ENCODE measurements at places on chromosomes 2 and 18. TPM values are rescaled to one million over a fixed set of nuclear protein-coding genes. Genes with fewer than 3 reads are reported as not detected.

Gene KLHL30
- 0.05 TPM for total RNA-seq

Gene EGR4
- 0.05 TPM for total RNA-seq

- H3K4me1 ChIP-seq, result no peaks in the 10 kb centered on the region
- no peak overlapping the region for H3K4me3 ChIP-seq
- no peak overlapping the region for H3K27ac ChIP-seq
- no peaks in the 10 kb centered on the region for H3K36me3 ChIP-seq
- no peaks in the 10 kb centered on the region for H3K27me3 ChIP-seq
Observed at GRCh38 chr2:223315813-223316212, 263.8 kb downstream of the KCNE4 start.

DNA sequence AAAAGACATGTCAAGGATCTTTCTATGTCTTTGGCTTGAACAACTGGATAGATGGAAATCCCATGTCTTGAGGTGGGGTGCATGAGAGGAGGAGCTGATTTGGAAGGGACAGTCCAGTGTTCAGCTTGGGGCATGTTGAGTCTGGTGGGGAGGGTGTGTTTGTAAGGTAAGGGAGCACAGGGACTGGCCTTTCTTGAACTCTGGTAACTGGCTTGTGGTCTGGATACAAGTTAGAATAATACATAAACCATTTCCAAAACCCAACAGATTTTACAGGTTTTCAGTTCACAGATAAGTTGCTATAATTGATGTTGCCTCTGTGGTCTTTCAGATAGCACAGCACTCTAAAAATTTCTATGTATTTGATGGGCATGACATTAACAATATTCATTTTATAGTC is 24.2 kb downstream of the RHBDD1 start:
- no peak overlapping the region for H3K27ac ChIP-seq
- H3K27me3 ChIP-seq, result no peaks in the 10 kb centered on the region
- no peak for DNase-seq
- no peak overlapping the region for H3K4me3 ChIP-seq
- H3K36me3 ChIP-seq, result peaks cover 7% of the 10 kb centered on the region
- peaks cover 12% of the 10 kb centered on the region for H3K4me1 ChIP-seq

GRCh38 chr2:137178951-137179377 is 413.6 kb downstream of the THSD7B start:
- H3K27me3 ChIP-seq, result no peaks in the 10 kb centered on the region
- no peak overlapping the region for H3K27ac ChIP-seq
- no peak overlapping the region for H3K4me3 ChIP-seq

DNA sequence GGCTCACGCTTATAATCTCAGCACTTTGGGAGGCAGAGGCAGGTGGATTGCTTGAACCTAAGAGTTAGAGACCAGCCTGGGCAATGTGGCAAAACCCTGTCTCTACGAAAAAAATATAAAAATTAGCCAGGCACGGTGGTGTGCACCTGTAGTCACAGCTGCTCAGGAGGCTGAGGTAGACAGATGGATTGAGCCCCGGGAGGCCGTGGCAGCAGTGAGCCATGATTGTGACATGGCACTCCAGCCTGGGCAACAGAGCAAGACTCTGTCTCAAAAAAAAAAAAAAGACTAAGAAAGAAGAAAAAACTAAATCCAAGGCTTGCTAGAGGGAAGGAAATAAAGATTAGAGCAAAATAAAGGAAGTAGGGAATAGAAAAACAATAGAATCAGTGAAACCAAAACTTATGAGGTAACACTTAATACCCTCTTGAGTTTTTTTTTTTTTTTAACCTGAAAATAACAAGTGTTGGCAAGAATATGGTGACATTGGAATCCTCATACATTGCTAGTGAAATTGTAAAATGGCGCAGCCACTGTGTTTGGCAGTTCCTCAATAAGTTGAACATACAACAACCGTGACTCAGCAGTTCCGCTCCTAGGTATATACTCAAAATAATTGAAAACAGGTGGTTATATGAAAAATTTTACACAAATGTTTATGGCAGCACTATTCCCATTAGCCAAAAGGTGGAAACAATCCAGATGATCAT is 85.2 kb downstream of the EML4 start:
- no peaks in the 10 kb centered on the region for H3K27me3 ChIP-seq
- no peak overlapping the region for H3K4me3 ChIP-seq
- H3K4me1 ChIP-seq, result no peaks in the 10 kb centered on the region
- H3K36me3 ChIP-seq, result peaks cover 9% of the 10 kb centered on the region
- no peak overlapping the region for H3K27ac ChIP-seq

DNA sequence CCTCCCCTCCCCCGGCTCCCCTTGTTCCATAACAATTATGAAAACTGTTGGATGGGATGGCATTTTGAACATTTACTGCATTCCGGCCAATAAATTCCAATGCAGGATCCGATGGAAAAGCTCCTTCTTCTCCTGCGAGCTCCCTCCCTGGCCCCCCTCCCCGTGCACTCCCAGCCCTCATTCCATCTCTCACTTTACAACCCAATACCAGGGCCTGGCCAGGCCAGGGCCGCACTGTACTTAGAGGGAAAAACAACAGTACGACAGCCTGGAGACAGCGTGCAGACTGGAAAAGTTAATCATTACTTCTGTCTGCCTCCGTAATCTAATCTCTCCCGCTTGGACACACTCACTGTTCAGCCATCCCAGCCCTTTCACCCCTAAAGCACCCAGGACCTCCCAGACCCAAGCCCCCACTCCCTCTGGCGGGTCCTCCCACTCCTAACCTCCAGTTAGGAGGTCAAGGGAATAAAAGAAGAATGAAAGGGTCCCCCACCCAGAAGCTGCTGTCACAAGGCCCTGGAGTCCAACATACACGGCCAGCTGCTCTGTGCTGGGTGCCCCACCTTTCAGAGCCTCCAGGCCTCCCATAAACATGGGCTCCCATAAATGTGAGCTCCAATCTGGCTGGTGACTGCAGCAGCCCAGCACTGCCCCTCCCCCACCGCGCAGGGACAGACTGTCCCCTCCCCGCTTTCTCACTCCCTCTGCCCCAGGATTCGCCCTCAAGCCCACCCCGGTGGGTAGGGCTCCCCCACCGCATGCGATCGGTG is 20.6 kb downstream of the SMAD7 start:
- H3K4me1 ChIP-seq, result peaks cover 66% of the 10 kb centered on the region
- H3K4me3 ChIP-seq, result no peak overlapping the region
- no peak overlapping the region for H3K27ac ChIP-seq

DNA sequence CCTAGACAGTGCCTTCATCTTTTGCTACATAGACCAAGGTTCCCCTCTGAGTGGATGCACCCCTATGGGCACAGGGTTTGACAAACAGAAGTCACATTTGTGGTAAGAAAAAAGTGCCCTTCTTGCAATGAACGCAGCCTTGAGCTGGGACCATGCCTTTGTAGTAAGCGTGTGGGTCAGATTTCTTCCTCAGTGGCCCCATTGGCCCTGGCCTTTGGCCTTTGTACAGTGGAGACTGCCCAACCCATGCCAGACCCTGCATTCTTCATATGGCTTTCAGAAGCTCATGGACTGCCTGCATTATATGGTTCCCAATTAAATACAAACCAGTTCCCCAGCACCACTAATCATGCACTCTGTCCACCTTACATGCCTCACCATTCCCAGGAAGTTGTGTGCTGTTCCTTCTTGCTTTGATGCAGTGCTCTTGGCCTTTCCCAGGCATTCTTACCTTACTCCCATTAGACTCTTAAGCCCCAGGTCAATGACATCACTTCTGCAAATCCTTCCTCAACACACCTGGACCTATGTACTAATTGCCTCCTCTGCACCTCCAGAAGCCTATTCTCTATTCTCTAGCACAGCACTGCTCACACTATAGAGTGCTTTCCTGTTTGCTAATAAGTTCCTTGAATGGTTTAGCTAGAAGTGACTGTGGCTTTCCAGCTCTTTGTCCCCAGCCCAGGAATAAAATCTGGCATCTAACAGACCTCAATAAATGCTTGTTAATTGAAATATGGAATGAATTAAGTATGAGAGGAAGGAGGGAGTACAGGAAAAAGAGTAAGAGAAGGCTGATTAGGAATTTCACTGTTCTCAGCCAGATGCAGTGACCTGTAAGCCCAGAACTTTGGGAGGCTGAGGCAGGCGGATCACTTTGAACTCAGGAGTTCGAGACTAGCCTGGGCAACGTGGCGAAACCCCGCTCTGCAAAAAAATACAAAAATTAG is 60.2 kb downstream of the TMEM247 start:
- no peak overlapping the region for H3K27ac ChIP-seq
- H3K27me3 ChIP-seq, result no peaks in the 10 kb centered on the region
- H3K4me3 ChIP-seq, result no peak overlapping the region

DNA sequence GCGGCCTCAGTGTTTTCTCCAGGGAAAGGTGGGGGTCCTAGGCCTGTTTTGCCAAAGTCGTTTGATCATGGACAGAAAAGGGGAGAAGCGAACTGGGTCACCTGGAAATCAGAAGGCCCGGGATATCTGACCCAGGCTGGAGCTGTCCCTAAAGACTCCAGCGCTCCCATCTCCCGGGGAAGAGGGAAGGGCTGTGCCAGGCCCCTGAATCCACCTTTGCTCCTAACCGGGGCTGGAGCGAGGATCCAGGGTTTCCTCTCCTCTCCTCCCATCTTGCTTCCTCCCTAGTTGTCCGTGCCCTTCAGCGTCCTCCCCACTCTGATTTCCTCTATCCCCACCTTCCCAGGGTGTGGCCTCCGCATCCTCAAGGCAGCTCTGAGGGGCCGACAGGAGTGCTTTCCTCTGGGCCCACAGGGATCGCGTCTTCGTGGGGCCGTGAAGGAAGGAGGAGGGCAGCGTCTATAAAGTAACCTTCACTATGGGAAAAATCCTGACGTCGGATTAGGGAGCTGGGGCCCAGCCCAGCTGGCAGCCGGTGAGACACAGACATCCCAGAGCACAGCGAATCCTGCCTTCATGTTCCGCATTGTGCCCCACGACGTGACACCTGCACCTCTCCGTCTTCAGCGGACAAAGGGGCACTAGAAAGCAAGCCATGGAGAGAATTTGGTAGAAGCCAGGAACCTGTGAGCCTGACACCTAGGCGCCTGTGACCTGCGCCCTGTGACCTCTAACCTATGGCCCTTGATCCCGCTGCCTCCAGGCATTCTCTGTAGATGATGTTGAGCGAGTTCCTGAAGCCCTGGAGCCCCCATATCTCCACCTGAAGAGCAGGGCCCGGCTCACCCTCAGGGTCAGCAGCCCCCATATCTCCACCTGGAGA is 212.7 kb upstream of the SALL3 start:
- no peak for DNase-seq
- no peak overlapping the region for H3K27ac ChIP-seq
- no peaks in the 10 kb centered on the region for H3K36me3 ChIP-seq
- H3K4me1 ChIP-seq, result no peaks in the 10 kb centered on the region
- no peak overlapping the region for H3K4me3 ChIP-seq

- no peaks in the 10 kb centered on the region for H3K27me3 ChIP-seq
- no peak for DNase-seq
- no peaks in the 10 kb centered on the region for H3K4me1 ChIP-seq
- H3K4me3 ChIP-seq, result no peak overlapping the region
- no peaks in the 10 kb centered on the region for H3K36me3 ChIP-seq
Observed at GRCh38 chr2:54772531-54772930, 49.1 kb downstream of the EML6 start.

DNA sequence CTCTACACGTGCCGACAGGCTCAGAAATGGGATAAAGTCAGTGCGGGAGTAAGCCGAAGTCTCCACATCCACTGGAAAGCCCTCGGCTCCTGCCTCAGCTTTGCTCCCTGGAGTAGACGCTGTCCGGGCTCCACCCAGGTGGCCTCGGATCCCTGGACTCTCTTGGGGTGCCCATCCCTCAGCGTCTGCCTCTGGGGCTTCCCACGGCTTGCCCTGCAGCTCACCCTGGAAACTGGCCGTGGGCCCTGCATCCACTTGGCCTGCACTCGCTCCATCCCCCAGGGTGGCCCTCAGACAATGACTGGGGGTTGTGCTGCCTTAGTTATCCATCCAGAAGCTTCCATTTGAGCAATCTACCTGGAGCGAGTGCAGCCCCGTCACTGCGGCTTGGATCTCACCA is 36.2 kb upstream of the TAF1B start:
- no peak for DNase-seq
- no peaks in the 10 kb centered on the region for H3K36me3 ChIP-seq
- no peak overlapping the region for H3K4me3 ChIP-seq
- H3K4me1 ChIP-seq, result peaks cover 2% of the 10 kb centered on the region
- H3K27ac ChIP-seq, result no peak overlapping the region
- H3K27me3 ChIP-seq, result no peaks in the 10 kb centered on the region

Gene UGT1A10
- 0.09 TPM for total RNA-seq

GRCh38 chr2:131035112-131035825 is 58.0 kb downstream of the FAM168B start:
- no peak for DNase-seq
- peaks cover 89% of the 10 kb centered on the region for H3K27me3 ChIP-seq
- H3K4me1 ChIP-seq, result peaks cover 19% of the 10 kb centered on the region
- peak overlapping the region; percentile 42 for H3K4me3 ChIP-seq
- H3K36me3 ChIP-seq, result no peaks in the 10 kb centered on the region

DNA sequence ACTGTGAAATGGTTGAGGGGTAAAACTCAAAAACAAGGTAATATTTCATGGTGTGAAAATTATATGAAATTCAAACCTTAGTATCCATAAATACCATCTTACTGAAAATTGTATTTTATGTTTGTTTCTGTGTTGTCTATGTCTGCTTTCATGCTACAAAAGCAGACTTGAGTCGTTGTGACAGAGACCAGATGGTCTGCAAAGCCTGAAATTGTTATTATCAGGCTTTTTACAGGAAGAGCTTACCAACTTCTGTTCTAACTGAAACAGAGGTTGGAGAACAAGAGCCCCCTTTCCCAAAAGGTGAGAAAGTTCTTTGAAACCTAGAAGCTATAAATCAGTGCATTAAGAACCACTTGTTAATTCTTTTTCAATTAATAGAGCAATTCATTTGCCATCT is 110.0 kb downstream of the COL4A4 start:
- H3K4me1 ChIP-seq, result no peaks in the 10 kb centered on the region
- no peaks in the 10 kb centered on the region for H3K27me3 ChIP-seq
- no peaks in the 10 kb centered on the region for H3K36me3 ChIP-seq
